Lung (tissue), 17 donors: ENCODE measurements at places on chromosomes 3 and 15. TPM values are rescaled to one million over a fixed set of nuclear protein-coding genes. Genes with fewer than 3 reads are reported as not detected.
A peak's percentile ranks its signal among the peaks of the same experiment; 100 is the strongest.

Gene CPNE9
- 0.34 TPM for total RNA-seq

Gene MEGF11
- total RNA-seq, result 1.5 TPM

Gene SEMA3B
- 95.7 TPM for total RNA-seq

Gene EFHB
- 6.0 TPM for total RNA-seq

Gene SYNPR
- total RNA-seq, result 0.43 TPM

Gene SLC22A14
- total RNA-seq, result not detected

Gene BFSP2
- total RNA-seq, result not detected

DNA sequence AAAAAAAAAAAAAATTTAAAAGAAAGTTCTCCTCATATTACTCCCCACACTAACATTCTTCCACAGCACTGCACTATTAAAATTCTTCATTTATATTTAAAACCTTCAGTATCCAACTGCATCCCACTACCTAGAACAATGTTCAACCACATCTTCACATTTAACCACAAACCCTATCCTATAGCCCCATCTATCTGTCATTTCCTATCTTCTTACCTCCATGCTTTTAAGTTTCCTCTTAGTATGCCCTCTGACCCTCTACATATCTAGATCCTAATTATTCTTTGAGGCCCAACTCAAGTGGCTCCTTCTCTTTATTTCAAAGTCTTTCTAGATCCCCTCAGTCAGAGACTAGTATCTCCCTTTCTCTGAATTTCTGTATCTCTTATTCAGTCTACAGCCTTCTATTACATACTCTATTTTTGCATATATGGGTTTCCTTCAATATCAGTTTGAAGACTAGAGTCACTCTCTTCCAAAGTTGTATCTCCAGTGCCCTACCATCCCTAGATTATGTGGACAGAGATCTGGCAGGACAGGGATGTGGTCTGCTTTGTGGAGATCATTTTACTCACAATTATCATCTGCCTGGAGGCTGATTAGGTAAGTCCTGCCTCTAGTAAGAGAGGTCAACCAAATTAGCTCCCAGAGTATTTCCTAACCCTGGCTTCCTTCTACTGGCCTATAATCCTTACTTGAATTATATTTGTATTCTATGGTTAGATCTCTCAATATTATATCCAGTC, 1.4 kb downstream of the CIAO2A start:
- peaks cover 7% of the 10 kb centered on the region for H3K4me1 ChIP-seq
- H3K4me3 ChIP-seq, result no peak overlapping the region

DNA sequence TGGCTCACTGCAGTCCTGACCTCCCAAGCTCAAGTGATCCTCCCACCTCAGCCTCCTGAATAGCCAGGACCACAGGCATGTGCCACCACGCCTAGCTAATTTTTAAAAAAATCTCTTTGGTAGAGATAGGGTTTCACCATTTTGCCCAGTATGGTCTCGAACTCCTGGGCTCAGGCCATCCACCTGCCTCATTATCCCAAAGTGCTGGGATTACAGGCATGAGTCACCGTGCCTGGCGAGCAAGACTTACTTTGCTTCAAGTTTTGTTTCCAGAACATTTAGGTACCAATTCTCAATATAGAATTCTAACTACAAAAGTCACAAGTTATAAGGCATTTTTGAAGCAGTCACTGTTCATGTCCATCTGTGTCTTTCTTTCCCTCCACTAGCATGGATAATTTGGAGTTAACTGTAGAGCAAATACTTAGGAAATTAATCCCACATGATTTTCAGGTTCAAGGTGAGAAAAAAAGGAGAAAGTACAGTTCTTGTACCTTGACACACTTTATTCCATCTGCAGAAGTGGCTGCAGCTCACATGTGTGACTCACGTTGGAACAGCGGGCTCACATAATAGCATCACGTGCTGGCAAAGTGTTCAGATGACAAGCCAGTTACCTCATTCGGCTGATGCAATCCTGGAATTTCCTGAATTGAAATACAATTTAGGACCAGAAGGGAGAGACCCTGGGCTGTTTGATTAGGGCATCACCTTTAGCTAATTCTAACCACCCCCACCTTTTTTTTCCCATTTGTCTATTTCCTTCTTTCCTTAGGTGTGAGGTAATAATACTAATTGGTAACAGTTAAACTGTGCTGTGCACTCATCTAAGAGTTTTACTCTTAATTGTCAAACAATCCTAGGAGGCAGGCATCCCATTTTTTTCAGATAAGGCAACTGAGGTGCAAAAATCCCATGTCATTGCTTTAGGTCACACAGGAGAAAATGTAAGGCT, 46.9 kb upstream of the NEDD4 start:
- no peaks in the 10 kb centered on the region for H3K4me1 ChIP-seq
- no peaks in the 10 kb centered on the region for H3K27me3 ChIP-seq
- peak; percentile 81 for DNase-seq
- H3K27ac ChIP-seq, result no peak overlapping the region
- H3K4me3 ChIP-seq, result no peak overlapping the region

DNA sequence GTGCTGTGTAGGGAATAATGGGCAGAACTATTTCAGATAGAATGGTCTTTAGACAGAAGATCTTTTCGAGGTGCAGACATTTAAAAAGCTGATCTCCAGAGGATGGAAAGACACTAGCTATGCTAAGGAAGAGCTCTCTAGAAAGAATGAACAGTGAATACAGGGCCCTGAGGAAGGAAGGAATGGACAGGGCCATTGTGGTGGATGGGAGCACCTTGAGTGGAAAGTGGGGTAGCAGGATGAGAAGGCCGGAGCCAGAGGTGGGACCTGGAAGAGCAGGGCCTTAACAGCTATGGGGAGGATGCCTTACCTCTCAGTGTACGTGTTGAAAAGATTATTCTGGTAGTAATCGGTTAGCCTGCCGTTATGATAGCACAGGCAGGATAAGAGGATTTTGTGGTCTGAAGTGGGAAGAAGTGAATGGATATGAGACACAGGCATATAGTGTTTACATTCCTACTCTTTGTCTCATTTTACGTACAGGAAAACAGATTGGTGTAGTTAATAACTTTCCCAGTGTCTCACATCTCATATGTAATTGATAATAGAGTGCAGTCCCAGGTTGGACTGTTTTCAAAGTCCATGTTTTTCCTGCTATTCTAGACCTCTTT, 172.4 kb downstream of the KLHL25 start:
- H3K36me3 ChIP-seq, result peaks cover 5% of the 10 kb centered on the region
- peak overlapping the region; percentile 59 for H3K27ac ChIP-seq
- no peak overlapping the region for H3K4me3 ChIP-seq
- H3K27me3 ChIP-seq, result no peaks in the 10 kb centered on the region

GRCh38 chr15:89346516-89347231, 12.1 kb upstream of the POLG start:
- H3K4me1 ChIP-seq, result no peaks in the 10 kb centered on the region
- DNase-seq, result no peak
- no peak overlapping the region for H3K4me3 ChIP-seq
- no peak overlapping the region for H3K27ac ChIP-seq
- H3K36me3 ChIP-seq, result no peaks in the 10 kb centered on the region

DNA sequence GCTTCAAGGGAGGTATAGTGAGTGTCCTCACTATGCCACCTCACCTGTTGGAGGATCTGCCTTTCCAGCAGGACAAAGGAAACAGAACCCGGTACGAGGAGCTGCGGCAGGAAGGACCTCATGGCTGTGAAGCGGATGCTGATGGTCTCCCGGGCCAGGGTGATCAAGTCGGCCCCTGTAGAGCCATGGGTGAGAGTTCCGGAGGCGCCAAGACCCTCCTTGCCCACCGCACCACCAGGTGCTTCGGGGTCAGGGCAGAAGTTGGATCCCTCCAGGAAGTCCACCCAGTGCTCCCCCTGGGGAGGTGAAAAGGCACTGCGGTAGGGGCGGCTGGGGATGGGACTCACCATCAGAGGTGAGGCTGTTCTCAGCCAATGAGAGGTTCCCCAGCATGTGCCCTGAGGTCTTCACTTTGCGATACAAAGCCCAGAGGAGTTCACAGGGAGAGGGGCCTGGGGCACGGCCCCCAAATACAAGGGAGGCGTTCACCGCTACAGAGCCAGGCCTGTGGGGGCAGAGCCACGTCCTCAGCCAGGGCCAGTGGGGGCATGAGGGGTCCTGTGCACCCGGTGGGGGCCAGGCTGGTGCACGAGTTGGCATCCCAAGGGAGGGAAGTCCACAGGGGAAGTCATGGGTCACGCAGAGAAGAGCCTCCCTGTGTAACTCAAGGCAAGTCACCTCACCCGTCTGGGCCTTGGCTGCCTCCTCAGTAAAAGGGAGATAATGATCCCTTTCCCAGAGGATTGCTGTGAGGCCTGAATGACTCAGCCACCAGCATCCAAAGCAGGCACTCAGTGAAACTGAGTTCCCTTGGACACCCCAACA, 27.7 kb downstream of the C15orf39 start:
- no peak overlapping the region for H3K4me3 ChIP-seq
- peaks cover 4% of the 10 kb centered on the region for H3K27me3 ChIP-seq

GRCh38 chr3:71955240-71956068, 170.5 kb upstream of the PROK2 start:
- no peaks in the 10 kb centered on the region for H3K36me3 ChIP-seq
- peak; percentile 95 for DNase-seq
- peaks cover 3% of the 10 kb centered on the region for H3K27me3 ChIP-seq
- H3K27ac ChIP-seq, result no peak overlapping the region
- H3K4me1 ChIP-seq, result peaks cover 2% of the 10 kb centered on the region

GRCh38 chr3:66195347-66195783, 25.4 kb upstream of the SLC25A26 start:
- H3K4me3 ChIP-seq, result no peak overlapping the region
- no peaks in the 10 kb centered on the region for H3K27me3 ChIP-seq
- H3K36me3 ChIP-seq, result no peaks in the 10 kb centered on the region

- no peak for DNase-seq
- no peak overlapping the region for H3K27ac ChIP-seq
- H3K27me3 ChIP-seq, result no peaks in the 10 kb centered on the region
Observed at GRCh38 chr15:99057020-99057419, 47.9 kb upstream of the SYNM start.

- no peak overlapping the region for H3K4me3 ChIP-seq
- H3K4me1 ChIP-seq, result no peaks in the 10 kb centered on the region
- no peaks in the 10 kb centered on the region for H3K36me3 ChIP-seq
- no peaks in the 10 kb centered on the region for H3K27me3 ChIP-seq
- DNase-seq, result no peak
Observed at GRCh38 chr15:43525131-43525530, 7.7 kb downstream of the MAP1A start.

GRCh38 chr15:62591842-62592838, 427.1 kb upstream of the C2CD4B start:
- H3K27me3 ChIP-seq, result no peaks in the 10 kb centered on the region
- H3K36me3 ChIP-seq, result no peaks in the 10 kb centered on the region
- no peak for DNase-seq

DNA sequence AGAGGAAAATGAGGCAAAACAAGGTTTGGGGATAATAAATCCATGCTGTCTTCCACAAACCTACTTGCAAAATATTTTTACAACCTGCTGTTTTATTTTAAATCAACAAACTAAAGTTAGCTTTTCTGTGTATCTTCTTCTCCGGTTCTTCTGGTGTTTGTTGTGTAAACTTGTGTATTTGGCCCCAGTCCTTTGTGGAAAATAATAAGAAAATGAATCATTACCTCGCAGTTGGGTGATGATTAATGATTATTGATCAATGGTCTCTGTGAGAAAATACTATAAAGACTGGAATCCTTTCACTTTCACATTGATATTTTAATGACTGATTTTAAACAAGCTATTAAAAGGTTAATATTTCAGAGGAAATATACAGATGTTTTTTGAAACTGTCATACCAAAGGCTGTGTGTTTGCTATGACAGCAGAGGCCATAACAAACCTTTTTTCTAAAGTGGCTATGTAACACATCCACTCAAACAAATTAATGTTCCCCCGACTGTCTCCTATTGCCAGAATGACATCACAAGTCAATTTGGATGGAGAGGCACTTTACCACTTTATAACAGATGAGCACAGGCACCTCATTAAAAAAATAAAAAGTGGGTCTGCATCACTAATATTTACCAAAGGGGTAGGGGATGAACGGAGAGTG, 152.5 kb downstream of the MEX3B start:
- no peak for DNase-seq
- H3K27ac ChIP-seq, result no peak overlapping the region
- H3K27me3 ChIP-seq, result no peaks in the 10 kb centered on the region
- H3K4me3 ChIP-seq, result no peak overlapping the region
- H3K36me3 ChIP-seq, result no peaks in the 10 kb centered on the region

DNA sequence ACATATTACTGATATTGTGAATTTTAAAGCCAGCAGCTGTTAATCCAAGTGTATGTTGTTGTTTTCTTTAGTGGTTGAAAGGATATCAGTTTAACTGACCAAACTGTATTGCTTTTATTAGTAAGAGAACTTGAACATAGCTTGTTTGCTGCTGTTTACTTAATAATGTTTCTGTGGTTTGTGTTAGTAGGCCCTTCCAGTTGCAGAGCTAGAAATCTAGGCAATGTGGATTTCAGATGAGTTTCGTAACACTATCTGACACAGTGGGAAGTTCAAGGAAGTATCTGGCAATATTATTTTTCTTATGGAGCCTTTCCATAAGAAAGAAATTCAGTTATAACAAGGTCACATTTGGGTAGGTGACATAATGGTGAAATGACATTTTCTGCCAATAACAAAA, 18.5 kb downstream of the ZNF609 start:
- H3K27me3 ChIP-seq, result no peaks in the 10 kb centered on the region
- no peak overlapping the region for H3K27ac ChIP-seq
- H3K4me1 ChIP-seq, result no peaks in the 10 kb centered on the region
- no peak for DNase-seq

- no peak for DNase-seq
- no peaks in the 10 kb centered on the region for H3K27me3 ChIP-seq
- peaks cover 10% of the 10 kb centered on the region for H3K36me3 ChIP-seq
- H3K4me1 ChIP-seq, result no peaks in the 10 kb centered on the region
Observed at GRCh38 chr15:92101708-92102394, 248.3 kb downstream of the SLCO3A1 start.

DNA sequence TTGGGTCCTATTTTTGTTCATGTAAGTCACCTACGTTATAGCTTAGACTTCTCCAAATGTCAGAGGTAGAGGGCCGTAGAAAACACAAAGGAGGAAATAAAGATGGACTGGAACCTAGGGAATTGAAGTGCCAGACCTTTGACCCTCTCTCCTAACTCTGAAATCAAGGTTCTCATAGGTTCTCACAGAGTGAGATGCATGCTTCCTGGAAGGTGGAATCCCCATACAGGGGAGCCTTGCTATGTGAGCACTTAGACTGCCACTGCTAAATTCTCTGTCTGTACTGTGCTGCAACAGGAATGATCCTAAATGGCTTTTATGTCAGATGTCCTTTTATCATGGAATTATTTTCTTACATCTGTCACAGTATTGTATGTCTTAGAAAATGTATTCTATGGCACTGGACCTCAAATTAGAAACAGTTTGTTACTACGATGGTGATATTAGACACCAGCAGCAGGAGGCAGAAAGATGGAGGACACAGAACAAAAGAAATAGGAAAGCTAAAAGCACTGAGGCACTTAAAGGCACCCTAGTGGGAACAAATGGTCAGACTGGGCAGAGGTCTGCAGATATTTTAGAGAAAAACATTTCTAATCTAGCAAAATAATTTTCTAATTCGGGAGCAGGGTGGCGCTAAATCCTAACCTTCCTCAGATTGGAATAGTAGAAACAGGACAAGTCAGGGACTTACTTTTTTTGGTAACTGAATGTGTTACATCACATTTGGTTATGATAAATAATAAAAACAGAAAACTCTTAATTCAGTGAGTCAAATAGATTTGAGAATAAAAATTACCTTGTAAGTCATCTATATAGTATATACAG, 60.2 kb upstream of the CDAN1 start:
- peaks cover 9% of the 10 kb centered on the region for H3K36me3 ChIP-seq
- no peak overlapping the region for H3K27ac ChIP-seq
- H3K27me3 ChIP-seq, result no peaks in the 10 kb centered on the region
- H3K4me3 ChIP-seq, result no peak overlapping the region

- H3K27ac ChIP-seq, result no peak overlapping the region
- no peaks in the 10 kb centered on the region for H3K36me3 ChIP-seq
- H3K4me1 ChIP-seq, result peaks cover 6% of the 10 kb centered on the region
- DNase-seq, result no peak
- no peak overlapping the region for H3K4me3 ChIP-seq
Observed at GRCh38 chr3:134296616-134297015, 46.0 kb upstream of the RYK start.
